ENCODE measurements at places on chromosomes 4 and X.
A peak's percentile ranks its signal among the peaks of the same experiment; 100 is the strongest.

DNA sequence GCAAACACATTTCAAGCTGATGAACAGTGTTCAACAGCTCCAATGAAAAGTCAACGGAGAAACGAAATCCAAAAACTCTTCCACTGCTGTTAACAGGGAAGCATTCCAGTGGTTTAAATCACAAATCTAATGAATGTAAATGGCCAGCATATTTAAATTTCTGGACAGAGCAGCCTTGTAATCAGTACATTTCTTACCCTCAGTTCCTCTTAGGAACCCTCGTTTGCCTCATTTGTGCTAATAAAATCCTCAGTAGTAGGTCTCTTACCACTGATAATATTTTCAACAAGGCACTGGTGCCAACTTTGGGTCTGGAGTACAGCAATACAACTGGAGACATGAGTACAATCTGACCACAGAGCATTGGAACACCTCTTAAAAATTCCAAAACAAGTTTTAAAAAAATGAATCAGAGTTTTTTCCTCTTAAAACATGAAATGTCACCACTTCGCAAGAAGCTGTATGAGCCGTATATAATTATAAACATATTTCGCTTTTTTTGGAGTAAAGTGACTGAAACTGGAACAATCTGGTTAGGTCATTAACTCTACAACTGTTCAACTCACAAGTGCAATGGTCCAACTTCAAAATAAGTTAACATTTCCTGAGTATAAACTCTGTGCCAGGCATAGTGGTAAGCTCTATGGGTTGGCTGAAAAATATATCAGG, 211.2 kb downstream of the CPEB2 start:
- DNase-seq: no peak

GRCh38 chrX:6095469-6095868, 133.2 kb downstream of the NLGN4X start:
- no peak for DNase-seq

- no peak for DNase-seq
Measured at GRCh38 chr4:111330786-111331185, 707.9 kb upstream of the PITX2 start.

GRCh38 chrX:129540068-129540653, at the start of gene OCRL:
Gene OCRL (plus strand): TSS chrX:129540259. CDS start chrX:129540440, 181 bp downstream.
- DNase-seq: peak; percentile 67

- DNase-seq: peak; percentile 17
Measured at GRCh38 chr4:8010618-8011017, 71.0 kb upstream of the AFAP1 start.

- DNase-seq: no peak
Measured at GRCh38 chrX:3293251-3293650, 53.2 kb downstream of the MXRA5 start.

GRCh38 chr4:181998398-181999295, 244.6 kb upstream of the TENM3 start:
- DNase-seq: no peak

DNA sequence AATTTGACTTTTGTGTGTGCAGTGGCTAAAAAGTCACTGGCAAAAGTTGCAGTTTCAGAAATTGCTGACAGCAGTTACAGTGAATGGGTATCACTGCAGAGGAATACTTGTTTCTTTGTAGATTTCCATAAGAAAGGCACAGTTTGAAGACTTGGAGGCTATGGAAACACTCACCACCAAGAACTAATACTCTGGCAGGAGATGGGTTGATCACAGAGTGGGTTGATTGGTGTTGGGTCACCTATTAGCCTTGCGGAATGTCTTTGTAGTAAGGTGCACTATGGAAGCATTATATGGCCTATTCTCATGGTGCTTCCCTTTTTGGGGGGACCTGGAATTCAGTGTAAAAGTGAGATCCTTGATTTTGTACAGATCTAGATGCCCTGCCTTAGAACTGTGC, 502.8 kb downstream of the CFAP47 start:
- DNase-seq: no peak

- no peak for DNase-seq
Measured at GRCh38 chr4:26139310-26139924, 181.4 kb upstream of the RBPJ start.

DNA sequence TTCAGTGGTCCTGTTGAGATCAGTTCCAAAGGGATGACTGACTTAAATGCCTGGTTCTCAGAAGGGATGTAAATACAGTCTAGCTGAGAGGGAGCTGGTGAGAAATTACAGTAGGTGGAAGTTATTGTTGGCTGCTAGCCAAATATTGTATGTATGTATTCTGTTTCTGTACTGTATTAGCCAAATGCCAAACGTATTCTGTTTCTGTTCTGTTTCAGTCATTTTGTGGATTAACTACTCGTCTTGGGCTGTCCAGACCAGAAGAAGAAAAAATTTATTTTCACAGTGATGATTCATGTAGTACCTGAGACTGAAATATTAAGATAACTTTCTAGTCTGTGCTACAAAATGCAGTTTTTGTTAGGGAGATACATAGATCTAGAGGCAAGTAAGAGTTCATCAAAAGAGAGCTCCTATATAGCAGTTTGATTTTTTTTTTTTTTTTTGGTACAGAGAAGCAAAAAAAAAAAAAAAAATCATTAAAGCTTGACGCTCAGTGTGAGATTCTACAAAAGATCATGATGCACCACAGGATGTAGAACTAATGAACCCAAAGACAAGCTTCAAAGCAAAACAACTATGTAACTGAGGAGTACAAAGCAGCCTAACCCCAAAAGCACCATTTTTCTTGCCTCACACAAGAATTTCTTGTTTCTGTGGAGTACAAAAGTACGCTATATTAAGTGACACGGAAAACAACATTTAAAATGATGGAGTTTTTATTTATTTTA, 54.8 kb downstream of the CASP6 start:
- no peak for DNase-seq

GRCh38 chr4:144989306-144989705, 108.7 kb downstream of the ANAPC10 start:
- no peak for DNase-seq

DNA sequence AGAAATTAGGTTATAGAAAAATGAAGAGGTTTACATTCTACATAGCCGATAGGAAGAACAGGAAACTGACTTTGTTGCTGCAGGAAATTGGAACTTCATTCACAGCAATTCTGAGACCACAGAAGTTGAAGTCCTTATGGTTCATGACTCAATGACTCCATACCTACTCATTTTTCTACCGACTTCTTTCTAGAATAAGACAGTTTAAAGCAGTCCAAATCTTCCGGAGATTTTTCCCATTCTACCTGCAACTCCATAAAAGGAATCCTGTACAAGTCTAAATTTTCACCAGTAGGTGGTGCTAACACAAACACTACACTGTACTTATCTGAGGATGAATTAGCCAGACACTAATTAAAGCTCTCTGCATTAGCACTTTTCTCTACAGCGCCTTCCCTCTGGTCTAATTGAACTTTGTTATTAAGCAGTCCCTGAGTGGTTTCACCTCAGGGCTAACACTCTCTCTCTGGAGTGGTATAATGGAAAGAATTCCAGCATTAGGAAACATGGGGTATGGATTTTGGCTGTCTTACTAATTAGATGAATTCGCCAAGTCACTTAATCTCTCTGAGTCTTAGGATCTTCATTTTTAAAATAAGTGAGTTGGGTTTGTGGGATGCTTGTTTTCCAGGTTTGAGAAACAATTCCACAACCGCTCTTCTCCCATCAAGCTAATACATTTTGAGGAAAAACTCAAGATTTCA, 167.9 kb downstream of the SMIM20 start:
- DNase-seq: peak; percentile 27

GRCh38 chr4:151153585-151153984, 54.2 kb downstream of the RPS3A start:
- no peak for DNase-seq
